Osteoblast (primary cell): ENCODE measurements at places on chromosomes 13 and 19. TPM values are rescaled to one million over a fixed set of nuclear protein-coding genes. Genes with fewer than 3 reads are reported as not detected.

Gene SHISA2
- total RNA-seq: 2.7 and 4.3 TPM in 2 replicates

Gene PRTN3
- total RNA-seq: not detected in 2 replicates

Gene CYP4F3
- not detected in 2 replicates for total RNA-seq

Gene MAP4K1
- under 0.01 and 0.72 TPM in 2 replicates for total RNA-seq

Gene MIA
- total RNA-seq: 0.72 TPM in 1 of 2 replicates, not detected in the other
